ENCODE measurements at places on chromosomes 5 and 9.

DNA sequence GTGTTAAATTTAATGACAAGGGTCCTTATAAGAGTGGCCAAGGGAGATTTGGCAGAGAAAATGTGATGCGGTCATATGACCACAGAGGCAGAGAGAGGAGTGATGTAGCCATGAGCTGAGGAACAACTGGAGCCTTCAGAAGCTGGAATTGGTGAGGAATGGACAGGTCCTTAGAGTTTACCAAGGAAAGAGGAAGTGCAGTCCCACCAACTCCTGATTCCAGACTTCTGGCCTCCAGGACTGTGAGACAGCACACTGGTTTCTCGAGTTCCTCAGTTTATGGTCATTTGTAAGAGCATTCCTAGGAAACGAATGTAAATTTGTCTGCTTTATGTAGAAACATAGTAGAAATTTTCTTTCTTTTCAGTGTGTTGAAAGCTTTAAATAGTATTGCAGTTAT lies 410.1 kb downstream of the CDH18 start:
- DNase-seq = no peak

DNA sequence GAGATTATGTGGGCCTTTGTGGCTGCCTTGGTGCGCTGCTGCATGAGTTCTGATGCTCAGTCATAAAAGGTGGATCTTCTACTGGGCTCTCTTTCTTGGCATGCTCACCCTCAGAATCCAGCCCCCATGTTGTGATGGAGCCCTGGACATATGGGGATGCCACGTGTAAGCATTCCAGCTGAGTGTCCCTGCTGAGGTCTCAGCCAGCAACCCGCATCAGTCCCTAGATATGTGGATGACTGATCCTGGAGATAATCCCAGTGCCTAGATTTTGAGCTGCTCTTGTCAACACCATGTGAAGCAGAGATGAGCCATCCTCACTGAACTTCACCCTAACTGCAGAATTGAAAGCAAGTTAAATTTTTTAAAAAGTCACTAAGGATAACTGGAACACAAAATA lies 390.1 kb downstream of the DMRT2 start:
- no peak for DNase-seq

DNA sequence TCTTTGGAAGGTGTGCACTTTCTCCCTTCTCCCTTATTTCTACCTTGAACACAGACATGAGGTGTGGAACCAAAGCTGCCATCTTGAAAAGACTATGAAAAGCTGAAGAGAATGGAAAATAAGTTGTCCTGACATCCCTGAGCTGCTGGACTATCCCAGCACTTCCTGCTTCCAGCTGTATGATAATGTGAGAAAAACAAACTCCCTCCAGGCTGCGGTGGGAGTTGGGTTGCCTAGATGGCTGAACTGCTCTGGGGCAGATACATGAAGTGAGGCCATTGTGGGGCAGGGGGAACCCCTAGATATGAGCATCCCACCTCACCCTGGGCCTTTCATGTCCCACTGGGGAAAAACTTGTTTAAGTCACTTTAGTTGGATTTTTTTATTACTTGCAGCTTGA lies 82.4 kb downstream of the BOD1 start:
- DNase-seq = no peak

GRCh38 chr5:32360906-32361305 lies 48.2 kb upstream of the MTMR12 start:
- no peak for DNase-seq
